ENCODE measurements at places on chromosomes 1 and 21.
A peak's percentile ranks its signal among the peaks of the same experiment; 100 is the strongest.

- no peak for DNase-seq
These were observed 41.4 kb downstream of the TRIM62 start for GRCh38 chr1:33140153-33141149.

DNA sequence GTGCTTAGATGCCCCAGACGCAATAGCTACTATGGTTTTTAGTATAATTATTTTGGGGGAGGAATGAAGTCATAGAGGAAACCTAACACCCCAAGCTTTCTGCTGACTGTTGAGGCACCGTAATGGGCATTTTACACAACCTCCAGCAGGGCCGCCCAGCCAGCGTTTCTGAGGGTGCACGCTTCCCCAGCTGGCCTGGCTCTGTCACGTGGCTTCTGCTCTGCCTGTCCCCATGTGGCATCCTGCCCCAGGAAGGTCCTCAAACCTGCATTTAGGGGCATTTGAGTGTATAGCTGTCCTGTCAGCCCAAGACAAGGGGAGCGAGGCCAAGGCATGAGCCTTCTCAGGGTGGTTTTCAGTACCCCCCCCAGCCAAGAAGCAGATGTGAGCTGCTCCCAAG is 10.4 kb upstream of the NEK2 start:
- DNase-seq = no peak

DNA sequence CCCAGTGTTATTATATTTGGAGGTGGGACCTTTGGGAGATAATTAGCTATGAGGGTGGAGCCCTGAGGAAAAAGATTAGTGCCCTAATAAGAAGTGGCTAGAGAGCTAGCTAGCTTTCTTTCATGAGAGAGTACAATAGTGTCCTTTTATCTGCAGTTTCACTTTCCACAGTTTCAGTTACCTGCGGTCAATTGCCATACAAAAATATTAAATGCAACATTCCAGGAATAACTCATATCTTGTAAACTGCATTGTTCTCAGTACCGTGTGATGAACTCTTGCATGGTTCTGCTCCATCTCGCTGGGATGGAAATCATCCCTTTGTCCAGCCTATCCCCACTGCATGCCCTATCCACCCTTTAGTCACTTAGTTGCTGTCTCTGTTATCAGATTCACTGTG is 201.6 kb downstream of the RWDD3 start:
- no peak for DNase-seq

DNA sequence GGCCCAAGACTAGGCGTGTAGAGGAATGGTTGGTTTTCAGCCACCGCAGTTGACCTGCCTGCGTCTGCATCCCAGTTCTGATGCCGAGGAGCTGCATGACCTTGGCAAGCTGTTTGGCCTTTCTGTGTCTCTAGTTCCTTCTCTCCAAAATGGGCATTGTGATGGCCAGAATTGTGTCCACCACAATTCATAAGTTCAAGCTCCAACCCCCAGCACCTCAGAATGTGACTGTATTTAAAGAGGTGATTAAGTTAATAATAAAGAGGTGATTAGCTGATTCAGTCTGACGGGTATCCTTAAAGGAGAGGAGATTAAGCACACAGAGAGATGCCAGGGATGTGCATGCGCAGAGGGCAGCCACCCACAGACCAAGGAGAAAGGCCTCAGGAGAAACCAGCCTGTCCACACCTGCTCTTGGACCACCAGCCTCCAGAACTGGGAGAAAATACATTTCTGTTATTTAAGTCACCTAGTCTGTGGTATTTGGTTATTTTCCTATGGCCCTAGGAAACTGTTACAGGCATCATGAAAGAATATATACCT is 28.5 kb downstream of the MAB21L3 start:
- no peak for DNase-seq

GRCh38 chr1:101284021-101284420 is 47.2 kb downstream of the S1PR1 start:
- DNase-seq = no peak

DNA sequence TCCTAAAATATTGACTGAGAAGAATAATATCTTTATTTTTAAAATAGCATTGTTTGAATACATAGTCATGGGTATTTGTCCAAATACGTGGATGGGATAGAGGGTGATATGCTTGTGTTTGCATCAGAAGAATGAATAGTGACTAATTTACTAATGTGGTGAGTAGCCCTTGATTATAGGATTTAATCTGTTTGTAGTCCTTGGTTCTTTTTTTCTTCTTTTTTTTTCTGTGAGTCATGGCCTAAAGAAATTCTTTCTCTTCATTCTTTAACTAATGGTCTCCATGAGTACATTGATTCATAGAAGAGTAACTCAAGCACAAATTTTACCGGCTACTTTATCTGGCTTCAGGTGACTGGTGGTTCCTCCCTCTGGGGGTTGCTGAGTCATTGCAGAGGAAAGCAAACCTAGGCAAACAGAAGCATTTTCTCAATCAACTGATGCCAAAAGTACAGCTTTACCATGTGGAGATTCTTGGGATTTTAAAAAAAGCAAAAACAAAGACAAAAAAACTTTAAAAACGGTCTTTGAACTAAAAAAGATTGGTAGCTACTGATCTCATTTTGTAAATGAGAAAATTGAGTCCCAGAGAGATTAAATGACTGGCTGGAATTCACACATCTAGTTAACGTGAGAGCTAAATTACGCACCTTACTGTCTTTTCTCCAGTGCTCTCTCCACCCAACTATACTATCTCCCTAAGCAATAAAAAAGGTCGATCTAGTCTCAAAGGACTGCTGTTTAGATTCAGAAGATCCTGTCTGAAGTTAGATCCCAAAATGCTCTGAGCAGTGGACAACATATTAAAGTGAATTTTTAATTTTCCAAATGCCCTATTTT is 40.5 kb downstream of the AK5 start:
- DNase-seq = no peak

DNA sequence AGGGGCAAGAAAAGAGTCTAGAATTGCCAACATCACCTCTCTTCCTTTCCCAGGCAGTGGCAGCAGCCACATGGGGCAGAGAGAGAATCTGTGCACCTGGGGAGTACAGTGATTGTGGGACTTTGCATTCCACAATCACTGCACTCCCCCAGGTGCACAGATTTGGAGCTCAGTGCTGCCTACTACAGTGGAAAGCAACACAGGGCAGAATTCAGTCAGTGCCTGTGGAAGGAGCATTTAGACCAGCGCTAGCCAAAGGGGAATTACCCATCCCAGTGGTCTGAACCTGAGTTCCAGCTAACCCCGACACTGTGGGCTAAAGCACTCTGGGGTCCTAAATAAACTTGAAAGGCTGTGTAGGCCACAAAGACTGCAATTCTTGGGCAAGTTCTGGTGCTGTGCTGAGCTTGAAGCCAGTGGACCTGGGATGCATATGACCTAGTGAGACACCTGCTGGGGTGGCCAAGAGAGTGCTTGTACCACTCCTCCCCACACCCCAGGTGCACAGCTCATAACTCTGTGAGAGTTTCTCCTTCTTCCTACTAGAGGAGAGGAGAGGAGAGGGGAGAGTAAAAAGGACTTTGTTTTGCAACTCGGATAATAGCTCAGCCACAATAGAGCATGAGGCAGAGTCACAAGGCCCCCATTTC is 50.3 kb downstream of the NUP210L start:
- peak; percentile 58 for DNase-seq

- no peak for DNase-seq
These were observed 94.6 kb upstream of the DAB1 start for GRCh38 chr1:57518496-57518895.

DNA sequence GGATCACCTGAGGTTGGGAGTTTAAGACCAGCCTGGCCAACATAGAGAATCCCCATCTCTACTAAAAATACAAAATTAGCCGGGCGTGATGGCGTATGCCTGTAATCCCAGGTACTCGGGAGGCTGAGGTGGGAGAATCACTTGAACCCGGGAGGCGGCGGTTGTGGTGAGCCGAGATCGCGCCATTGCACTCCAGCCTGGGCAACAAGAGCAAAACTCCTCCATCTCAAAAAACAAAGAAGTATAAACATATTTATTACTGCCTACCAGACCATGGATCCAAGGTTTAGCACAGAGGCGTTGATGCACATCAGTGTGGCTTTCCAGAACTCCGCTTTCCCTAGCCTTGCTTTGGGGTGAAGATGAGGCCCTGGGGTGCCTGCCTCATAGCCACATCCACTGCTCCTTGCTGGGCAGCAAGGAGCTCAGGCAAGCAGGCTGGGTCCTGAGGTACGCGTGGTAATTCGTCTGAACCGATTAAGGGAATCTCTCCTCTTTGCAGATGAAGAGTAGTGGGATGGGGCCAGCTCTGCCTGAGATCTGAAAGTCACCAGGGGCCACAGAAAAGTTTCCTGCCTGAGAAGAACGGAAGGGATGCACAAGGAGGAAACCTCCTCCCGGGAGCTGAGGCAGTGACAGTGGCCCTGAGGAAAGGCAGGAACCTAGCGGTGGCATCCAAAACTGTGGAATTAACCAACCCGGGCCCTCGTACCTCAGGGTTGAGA is 52.3 kb upstream of the LBR start:
- no peak for DNase-seq

DNA sequence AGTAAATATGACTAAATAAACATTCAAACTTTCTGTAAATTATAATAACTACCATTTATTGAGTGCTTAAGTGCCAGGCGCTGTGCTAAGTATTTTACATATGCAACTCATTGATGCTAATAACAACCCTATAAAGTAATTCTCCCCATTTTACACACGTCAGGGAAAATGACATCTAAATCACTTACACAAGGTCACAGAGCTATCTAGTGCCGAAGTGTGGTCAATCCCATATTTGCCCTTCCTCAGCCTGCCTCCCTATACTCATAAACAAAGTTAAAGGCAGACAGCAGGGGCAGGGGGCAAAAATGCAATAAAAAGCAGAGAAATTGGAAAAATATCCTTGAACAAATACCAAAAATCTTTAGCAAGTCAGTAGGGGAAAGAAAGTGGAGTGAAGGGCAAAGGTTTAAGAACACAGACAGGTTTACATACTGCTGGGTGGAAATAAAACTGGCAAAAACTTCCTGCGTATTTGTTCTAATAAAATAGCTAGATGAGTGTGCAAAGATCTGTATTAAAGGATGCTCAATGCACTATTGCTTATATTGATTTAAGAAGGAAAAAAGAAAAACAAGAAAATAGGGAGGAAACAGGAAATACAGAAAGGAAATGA is 72.8 kb downstream of the WDR64 start:
- DNase-seq = no peak

Measured in NAMALWA (cell line).